OCI-LY7 (cell line): ENCODE measurements at places on chromosomes 5 and 9.

DNA sequence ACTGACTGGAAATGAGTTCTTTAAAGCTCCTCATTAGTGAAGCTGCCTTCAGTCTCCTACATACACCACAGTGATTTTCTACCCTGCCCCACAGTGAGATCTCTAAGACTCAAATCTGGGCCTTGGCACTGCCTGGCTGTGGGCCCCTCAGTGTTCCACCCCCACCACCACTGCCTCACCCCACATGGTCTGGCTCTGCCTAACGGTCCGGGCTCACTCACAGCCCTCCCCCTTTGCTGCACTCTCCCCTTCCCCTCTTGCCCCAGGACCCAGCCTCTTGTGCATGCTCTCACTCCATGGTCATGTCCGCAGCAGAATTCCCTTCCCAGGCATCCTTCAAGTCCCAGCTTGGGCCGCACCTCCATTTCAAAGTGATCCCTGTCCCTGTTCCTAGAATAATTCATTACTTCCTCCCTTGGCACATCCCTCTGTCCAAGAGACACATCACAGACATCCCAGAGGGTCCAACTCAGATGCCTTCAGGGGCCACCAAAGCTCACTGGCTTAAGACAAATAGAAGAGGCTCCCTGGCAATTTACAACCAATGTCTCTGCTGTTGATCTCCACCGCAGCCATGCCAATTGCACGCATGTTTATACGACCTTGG is 56.7 kb downstream of the HRH2 start:
- DNase-seq, result no peak

DNA sequence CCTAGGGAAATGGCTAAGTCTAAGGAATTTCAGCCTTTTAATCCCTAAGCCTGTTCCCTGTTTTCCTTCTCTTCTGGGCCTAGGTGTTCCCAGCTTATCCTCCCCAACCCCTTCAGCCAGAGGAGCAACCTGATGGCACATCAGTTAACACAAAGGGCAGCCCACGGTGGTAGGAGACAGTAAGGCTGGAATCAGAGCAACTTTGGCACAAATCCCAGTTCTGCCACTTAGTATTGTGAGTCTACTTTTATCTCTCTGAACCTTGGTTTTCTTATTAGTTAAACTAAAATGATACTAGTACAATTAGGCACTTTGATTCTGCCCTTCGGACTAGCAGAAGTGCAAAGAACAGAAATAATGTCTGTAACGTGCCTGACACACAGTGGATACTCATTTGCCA is 246.8 kb downstream of the SAXO1 start:
- no peak for DNase-seq

DNA sequence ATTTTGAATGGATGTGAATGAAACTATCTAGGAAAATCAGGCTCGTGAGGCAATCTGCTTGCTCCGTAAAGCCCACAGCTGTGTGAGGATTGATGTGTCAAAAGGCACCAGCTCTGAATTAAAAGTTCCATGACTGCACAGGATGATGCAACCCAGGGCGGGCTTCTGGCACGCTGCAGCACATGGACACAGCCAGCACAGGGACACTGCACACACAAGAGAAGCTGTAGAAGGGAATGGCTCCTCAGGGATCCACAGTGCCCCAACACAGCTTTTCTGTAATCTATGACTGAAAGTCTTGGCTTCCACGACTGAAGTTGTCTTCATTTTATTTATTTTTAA is 151.0 kb downstream of the GCNT1 start:
- DNase-seq, result no peak

GRCh38 chr9:6147846-6148245 is 67.8 kb upstream of the IL33 start:
- no peak for DNase-seq

DNA sequence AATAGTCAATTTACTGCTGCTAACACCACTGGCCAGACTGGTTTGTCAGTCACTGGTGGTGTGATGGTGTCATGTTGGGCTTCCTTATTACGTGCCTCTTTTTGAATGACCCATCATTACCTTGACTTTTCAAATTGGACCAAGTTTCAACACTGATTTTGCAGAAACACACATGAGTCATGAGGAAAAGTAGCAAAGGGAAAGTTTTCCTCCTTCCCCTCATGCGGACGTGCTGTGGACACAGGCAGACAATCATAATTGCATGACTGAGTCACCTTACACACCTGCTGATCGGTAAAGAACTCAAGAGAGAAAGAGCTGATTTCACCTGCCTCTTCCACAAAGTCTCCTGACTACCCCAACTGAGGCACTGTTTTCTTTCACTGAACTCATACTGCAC is 324.5 kb downstream of the ARRDC3 start:
- no peak for DNase-seq
